ENCODE measurements at places on chromosomes 6 and 20.

DNA sequence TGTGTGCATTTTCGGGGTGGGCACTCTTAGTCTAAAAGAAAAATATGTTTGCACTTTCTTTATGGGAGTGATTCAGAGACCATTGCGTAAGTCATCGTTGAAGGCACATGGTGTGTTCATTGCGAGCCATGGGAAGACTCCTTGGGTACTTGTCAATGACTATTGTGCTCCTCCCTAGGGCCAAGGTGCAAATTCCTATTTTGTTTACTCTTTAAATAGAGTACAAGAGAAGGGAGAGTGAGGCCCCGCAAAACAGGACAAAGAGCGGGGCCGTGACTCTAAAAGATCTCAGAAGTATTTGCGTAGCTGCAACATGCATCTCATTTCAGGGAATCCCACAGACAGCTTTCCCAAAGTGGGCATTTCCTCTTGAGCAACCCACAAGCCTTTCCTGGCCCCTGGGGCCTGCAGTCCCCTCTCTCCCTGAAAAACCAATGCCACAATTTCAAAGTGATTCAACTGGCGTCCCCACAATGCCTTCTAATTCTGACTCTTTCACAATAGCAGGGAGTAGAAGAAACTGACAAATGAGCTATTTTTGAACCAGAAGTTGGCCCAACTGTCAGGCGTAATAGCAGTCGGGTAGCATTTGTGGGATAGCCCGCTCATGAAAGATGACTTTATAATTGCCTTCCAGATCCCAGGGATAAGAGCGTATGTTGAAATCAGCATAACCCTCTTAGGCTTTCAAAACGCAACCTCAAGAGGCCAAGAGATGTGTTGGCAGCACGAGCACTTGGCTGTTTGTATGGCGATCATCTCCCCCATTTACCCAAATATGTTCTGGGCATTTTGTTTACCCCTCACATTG lies 277.9 kb upstream of the BMP2 start:
- peak; percentile 80 for DNase-seq

DNA sequence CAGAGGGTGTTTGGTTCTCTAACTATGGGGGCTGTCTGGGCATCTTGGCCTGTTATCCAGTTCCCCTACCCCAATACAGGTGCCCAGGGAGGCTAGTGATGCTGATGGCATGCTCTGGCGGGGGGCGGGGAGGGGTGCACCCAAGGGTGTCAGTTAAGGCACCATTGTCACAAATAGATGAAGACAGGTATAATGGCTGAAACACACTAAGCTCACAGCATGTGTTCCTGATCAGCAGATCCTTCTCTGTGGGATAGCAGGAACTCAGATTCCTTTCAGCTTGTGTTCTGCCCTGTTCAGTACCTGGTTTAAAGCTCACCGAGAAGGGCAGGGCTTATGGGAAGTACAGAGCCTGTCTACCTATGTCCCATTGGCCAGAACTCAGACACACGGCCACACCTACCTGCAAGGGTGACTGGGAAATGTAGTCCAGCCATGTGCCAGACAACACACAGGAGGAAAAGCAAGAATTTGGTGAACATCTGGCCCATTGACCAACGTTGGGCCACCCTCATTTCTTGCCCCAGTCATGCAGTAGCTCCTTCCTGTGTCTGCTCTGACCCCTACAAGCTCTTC lies 3.4 kb upstream of the RSPO4 start:
- DNase-seq = peak; percentile 18

DNA sequence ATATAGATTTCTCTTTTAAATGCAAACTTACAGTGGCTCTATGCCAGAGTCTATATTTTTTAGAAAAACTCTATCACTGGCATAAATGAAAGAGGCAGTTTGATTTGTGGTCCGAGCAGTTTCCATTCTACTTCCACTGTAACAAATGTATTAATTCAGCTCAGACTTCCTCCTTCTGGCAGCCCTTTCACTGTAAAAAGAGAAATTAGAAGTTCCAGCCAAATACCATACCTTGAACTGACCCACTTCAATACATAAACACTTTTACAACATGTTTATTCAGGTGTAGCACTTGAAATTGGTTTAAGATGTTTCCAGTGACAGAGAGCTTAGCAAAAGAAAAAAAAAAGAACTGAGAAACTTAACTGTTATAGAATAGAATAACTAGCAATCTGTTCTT lies 99.3 kb downstream of the BMP5 start:
- no peak for DNase-seq

GRCh38 chr6:154474648-154475428 lies 35.6 kb downstream of the CNKSR3 start:
- no peak for DNase-seq

DNA sequence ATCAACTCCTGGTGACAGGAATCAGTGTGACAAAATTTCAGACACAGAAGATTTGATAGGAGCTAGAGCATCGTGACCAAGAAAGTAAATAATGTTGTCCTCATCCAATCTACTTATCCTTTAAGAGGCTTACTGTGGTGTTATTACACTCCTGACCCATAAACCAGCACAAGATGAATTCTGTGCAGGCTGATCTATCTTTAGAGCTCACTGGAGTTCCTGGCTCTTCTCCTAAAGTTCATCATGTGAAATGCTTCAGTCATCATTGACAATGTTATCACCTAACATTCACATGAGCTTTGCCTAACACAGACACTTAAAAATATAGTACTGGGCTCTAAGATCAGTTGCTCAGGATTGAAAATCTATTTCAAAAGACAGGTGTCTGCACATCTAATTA lies 271.0 kb upstream of the HSF2 start:
- DNase-seq = no peak

DNA sequence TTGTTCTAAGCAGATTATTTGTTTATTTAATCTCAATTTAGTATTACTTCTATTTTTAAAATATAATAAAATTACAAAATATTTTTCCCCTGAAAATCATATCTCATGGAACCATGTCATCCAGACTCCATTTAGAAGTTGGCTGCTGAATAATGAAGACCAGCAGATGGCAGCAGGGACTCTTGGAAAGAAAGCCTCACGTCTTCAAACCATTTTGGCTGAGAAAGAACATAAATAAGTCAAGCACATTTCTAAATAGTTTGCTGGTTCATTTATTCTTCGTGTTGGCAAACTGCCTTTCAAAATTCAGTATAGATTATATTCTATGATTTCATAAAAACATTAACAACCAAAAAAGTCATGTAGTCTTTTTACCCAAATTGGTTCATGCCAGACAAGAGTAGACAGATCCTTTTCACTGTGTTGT lies 71.7 kb downstream of the RCAN2 start:
- peak; percentile 71 for DNase-seq

DNA sequence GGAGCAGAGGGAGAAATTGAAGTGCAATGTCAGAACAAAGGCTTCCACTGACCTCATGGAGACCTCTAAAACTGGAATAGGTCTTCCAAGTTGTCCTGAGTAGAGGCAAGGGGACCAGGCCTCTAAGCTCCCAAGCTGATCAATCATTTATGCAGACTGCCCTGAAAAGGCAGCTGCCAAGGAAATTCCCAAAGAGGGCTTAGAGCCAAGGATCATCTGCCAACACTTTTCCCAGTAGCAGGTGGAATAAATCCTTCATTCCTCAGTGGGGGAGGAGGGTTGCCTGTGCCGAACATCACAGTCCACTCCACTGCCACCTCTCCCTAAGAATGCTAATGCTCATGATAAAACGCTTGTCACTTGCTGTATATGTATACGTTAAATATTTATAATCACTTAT lies 29.3 kb upstream of the RALY start:
- DNase-seq = no peak

DNA sequence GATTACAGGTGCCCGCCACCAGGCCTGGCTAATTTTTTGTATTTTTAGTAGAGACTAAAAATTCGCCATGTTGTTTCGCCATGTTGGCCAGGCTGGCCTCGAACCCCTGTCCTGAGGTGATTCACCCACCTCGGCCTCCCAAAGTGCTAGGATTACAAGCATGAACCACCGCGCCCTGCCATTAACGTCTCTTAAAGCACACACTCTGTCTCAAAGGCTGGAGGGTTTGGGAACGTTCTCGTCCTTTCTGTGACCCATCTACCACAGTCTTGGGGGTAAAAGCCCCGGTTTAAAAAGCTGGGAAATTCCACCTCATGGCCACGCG lies 57.8 kb upstream of the ARID1B start:
- DNase-seq = peak; percentile 12

- DNase-seq = no peak
Measured at GRCh38 chr20:43379239-43379917, 78.3 kb upstream of the SRSF6 start.

GRCh38 chr6:107360476-107360875 lies 98.9 kb downstream of the PDSS2 start:
- DNase-seq = no peak

- DNase-seq = no peak
Measured at GRCh38 chr20:52459150-52459549, 267.6 kb upstream of the ZFP64 start.

GRCh38 chr6:127376685-127377084 lies 33.3 kb upstream of the ECHDC1 start:
- DNase-seq = no peak

DNA sequence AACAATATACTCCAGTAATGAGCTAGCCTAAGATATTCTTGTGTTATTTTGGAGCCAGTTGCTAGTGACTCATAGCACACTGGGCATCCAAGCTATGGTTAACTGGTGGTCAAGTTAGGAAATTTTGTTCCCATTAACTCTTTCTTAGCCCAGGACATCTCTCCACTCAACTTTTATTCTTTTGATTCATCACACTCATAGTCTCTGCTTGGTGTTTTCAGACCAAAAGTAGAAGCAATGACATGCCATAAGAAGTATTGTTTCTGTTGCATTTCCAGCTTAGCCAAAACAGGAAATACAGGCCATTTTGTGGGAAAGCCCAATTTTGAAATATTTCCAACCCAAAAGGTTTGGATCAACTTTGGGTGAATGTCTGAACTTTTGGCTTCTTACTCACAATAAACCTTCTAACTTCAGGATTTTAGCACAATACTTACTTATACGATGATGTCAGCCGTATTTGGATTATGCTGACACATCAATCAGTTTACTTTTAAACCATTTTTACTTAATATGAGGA lies 31.6 kb upstream of the CCN2 start:
- no peak for DNase-seq

DNA sequence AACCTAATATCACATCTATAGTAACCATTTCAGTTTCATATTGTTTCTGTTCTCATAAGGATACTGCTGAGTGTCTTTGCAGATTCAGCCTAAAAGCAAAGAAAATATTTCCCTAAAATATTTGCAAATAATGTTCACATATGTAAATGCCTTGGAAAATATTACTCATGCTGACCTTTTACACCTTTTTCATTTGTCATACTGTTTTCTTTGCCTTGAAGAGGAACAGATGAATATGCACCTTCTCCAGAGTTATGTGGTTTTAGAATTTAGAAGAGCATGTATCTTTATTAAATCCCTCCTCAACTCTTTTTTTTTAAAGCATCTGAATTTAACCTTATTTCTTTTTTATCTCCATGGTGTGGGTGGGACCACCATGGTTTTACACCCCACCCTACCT lies 32.5 kb downstream of the NDUFAF5 start:
- no peak for DNase-seq

GRCh38 chr6:164882236-164882635 lies 427.2 kb downstream of the C6orf118 start:
- DNase-seq = no peak

DNA sequence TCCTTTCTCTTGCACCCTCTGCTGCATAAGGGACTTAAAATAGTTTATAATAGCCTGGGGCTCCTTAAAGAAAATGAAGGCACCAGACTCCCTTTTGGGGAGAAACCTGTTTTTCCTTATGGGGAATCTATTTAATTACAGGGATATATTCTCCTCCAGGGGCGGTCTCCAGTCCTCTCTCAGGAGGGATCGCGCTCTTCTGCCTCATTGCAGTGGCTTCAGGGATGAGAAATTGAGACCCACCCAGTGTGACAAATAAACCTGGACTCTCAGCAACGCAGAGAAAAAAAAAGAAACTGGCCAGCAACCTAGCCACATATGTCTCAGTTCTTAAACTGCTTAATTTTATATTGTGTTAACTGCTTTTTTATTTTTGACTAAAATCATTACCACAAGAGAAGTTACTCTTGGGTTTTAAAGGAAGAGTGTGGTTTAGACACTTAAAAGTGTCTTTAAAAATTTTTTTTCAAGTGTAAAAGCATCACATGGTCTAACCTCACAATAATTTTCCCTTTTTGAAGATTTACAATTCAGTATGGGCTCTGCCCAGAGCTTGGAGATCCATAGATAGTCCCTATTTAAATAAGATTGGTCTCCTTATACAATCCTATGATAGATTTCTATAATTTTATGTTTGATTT lies 11.7 kb upstream of the GOPC start:
- no peak for DNase-seq

DNA sequence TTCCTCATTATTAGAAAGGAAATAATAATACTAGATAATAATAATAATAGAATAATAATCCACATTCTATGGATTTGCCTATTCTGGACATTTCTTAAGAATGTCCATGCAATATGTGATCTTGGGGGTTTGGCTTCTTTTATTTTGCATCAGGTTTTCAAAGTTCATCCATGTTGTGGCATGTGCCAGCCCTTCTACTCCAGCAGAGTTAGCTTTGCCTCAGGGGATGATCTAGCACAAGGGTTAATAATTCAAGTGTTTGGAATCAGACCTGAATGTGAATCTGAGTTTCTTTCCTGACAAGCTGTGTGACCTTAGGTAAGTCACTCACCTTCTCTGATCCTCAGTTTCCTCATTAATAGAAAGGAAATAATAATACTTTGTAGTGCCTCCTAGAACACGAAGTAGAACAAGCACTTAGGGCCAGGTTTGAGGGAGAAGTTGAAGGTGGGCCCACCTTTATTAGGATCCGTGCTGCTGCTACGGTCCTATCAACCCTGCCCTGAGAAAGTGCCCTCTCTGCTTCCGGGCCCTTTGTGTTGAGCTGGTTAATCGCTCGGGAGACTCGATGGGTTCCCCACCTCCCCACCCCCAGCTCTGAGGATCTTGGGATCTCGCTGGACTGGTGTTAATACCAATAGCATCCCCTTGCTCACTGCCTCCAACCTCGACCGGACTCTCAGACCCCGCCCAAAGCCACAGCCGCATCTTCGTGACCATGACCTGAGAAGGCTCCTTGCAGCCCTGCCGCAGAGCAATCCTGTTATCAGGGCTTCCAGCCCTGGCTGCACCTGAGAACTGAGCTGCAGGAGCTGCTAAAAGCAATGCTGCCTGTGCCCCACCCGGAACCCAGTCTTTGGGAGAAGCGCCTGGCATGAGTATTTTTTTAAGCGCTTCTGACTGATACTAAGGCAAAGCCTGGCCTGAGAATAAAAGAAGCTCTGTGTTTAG lies 26.9 kb downstream of the RBM38 start:
- no peak for DNase-seq

GRCh38 chr20:46305973-46306360 lies 2.3 kb downstream of the CDH22 start:
- no peak for DNase-seq

DNA sequence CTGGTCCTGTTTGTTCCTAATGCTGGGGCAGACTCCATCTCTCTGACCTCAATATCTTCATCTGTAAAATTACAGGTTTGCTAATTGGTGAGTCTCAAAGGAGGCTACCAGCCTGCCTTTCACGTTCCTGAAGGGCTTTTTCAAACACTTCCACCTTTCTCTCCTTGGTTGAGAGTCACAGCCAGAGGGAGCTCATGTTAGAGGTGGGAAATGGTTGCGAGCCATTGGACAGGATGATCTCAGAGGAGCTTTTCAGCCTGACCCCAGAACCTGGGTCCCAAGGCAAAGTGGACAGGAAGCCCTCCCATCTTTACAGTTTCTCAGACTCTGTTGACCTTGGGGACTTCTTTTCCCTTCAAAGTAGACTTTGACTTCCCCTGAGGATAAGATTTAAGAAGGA lies 37.6 kb downstream of the NDUFAF5 start:
- DNase-seq = no peak

GRCh38 chr6:132475925-132476324 lies 37.0 kb downstream of the STX7 start:
- no peak for DNase-seq
